ENCODE measurements at places on chromosomes 2 and 18.

GRCh38 chr18:58532298-58532697 is 96.6 kb downstream of the ALPK2 start:
- DNase-seq, result no peak

GRCh38 chr2:55419233-55419678 is 400 bp downstream of the CCDC88A start:
- DNase-seq, result no peak

GRCh38 chr2:42937171-42937875 is 144.9 kb upstream of the HAAO start:
- DNase-seq, result no peak

DNA sequence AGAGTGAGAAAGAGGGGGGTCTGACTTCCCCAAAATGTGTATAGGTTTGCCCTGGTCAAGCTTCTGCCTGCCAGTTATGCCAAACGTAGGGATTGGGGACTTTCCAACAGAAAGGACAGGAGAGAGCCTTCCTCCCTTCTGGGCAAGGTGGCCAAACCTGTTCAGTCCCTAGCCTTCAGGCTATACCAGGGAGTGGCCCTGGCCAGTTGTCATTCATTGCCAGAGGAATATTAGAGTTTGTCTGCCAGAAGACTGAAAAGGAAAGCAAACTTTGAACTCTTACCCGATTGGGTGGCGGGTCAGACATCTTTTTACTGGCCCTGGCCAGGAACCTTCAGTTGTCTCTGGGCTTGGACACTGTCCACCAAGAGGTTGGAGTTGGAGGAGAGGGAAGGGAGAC is 22.1 kb downstream of the RAB3GAP1 start:
- DNase-seq, result no peak

GRCh38 chr18:11733031-11733430 is 44.0 kb downstream of the GNAL start:
- peak; percentile 91 for DNase-seq

DNA sequence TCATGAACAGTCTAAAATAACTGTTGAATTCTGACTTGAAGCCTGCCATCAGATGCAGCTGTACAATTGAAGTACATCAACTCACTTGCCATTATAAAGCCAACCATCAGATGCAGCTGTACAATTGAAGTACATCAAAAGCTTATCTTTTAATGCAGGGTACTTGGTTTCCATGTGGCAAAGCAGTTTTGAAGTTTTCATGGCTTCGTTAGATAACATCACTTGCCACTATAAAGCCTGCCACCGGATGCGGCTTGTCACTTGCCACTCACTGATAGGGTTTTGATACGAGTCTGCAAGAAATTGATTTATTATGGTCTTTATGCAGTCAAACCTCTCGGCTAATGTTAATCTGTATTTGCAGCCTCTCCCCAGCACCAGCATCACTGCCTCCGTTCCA is 1605.8 kb downstream of the SUCLG1 start:
- no peak for DNase-seq

DNA sequence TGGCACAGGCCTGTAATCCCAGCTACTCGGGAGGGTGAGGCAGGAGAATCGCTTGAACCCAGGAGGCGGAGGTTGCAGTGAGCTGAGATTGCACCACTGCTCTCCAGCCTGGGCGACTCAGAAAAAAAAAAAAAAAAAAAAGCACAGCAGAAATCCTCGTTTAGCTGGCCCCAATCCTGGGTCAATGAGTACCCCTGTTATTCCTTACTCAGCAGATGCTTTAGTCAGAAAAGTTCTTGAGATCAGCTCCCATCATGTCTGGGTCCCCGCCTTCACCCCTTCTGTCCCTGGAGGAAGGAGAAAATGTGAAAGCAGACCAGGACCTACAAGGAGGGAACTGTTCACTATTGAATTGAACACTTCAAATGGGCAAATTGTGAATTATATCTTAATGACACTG is 16.4 kb upstream of the KCNG3 start:
- DNase-seq, result no peak

DNA sequence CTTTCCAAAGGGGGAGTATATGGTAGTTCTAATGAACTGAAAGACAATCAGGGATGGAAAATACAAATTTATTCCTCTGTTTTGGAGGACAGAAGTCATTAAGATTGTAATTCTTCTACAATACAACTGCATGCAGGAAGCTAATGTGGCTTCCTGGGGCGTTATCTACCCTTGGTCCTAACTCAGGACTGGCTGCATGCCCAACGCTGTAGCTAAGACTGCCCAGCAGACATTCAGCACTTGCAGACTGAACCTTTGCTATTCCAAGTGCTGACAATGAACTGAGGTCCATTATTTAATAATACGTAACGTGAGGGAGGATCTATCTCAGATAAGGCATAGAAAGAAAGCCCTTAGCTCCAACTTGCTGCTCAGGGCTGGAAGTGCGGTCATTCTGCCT is 53.2 kb downstream of the ZAP70 start:
- no peak for DNase-seq

GRCh38 chr2:144548532-144549191 is 28.7 kb upstream of the ZEB2 start:
- DNase-seq, result no peak

DNA sequence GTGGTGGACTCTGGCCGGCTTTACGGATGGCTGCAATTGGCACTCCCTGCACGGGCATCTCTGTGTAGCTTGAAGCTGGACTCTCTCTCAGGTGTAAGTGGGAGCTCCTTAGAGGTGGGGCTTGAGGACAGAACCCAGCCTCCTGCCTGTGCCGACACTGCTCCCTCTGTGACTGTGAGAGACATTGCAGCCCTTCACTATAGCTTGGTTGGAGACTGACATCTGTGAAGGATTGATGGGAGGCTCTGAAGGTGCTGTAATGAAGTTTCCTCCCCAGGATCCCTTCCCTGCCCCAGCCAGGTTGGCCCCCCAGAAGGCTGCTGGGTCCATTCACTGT is 166.7 kb downstream of the SH3RF3 start:
- DNase-seq, result no peak

- no peak for DNase-seq
Observed at GRCh38 chr2:190320696-190321095, 1.1 kb upstream of the HIBCH start.

DNA sequence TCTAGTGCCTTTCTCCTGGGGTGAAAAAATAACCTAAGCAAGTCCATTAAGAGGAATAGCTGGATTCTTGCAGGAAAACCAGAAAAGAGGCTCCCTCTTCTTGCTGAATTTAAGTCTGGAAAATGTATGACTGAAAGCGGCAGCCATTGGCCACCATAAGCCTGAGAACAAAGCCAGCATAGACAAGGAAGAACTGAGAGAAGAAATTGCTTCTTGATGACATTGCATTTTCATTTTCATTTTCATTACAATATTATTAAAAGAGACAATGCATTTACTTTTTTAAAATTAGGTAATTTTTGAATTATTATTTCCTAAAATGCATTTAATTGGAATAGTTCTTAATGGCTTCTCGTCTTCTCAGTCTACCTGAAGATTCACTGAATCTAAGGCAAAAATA is 1157.5 kb upstream of the ZEB2 start:
- DNase-seq, result no peak

- DNase-seq, result peak; percentile 76
Observed at GRCh38 chr18:12726774-12727550, 24.1 kb downstream of the PSMG2 start.

DNA sequence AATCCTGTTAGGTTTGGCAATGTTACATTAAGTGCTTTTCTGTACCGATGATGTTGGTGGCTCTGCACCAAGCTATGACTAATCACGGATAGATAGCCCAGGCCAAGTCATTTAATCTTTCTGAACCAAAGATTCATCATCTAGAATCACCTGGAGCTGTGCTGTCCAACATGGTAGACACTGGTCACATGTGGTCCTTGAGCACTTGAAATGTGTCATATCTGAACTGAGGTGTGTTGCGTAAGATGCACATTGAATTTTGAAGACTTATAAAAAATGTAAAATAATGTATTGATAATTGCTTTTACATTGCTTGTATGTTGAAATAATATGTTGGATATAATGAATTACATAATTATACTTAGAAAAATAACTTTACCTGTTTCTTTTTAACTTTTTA is 39.8 kb upstream of the NXPH2 start:
- DNase-seq, result no peak

GRCh38 chr2:21610304-21610703 is 486.5 kb downstream of the TDRD15 start:
- DNase-seq, result no peak

DNA sequence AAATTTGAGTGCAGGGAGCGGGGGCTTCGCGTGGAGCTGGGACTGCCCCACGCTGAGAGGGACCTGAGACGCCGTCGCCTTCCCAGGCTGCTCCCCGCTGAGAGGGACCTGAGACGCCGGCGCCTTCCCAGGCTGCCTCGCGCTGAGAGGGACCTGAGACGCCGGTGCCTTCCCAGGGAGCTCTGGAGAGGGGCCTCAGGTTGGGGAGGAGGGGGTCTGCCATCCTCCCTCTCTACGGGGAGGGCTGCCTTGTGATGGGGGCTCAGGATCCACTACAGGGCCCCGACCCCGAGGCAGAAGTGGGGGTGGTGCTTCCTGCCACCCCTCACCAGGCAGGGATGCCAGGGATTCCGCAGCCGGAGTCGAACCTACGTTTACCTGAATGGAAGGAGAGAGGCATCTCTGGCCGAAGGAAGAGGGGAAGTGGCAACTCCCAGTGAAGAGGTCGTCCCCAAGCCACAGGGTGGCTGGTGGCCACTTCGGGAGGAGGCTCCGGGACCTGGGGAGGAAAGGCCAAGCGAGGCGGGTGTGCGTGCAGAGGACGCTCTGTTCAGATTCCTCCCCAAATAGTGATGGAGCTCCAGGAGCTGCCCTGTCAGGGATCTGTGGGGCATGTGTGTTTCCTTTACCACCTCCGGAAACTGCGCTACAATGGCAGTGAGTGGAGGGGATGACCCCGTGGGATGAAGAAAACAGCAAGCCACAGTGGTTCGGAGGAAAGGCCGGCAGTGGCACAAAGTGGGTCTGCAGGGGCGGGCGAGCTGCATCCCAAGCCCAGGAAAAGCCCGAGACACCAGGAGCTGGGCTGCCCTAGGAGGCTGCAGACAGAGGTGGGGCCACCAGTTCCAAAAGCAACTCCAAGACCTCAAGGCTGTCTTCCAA is 108.2 kb upstream of the CTDP1 start:
- DNase-seq, result no peak

GRCh38 chr18:68439642-68440041 is 275.3 kb downstream of the TMX3 start:
- DNase-seq, result no peak

All from ecto neural progenitor cell (in vitro differentiated cells).